Colonic mucosa (tissue), 4 donors: ENCODE measurements at places on chromosomes 4 and X.

DNA sequence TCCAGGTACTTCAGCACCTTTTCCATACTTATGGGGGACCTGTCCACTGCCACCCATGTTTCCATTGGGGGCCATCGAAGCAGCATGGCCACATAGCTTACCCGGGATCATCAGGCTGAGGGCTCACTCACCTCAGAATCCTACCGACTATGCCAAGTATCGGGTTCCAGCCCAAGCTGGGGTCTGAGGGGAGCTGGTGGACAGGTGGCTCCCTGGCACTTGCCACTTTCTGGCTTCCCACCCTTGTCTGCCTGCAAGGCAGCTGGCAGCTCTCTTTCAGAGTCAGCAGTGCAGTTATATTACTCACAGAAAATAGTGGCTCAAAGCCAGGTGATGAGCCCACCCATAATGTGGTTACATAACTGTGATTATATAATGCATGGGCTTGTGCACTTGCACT lies 1153.8 kb downstream of the STIM2 start:
- no peak for DNase-seq

- DNase-seq = no peak
Measured at GRCh38 chrX:118261151-118261550, 84.8 kb upstream of the WDR44 start.

GRCh38 chrX:48700951-48701653 lies 4.6 kb downstream of the SUV39H1 start:
- no peak for DNase-seq

- DNase-seq = no peak
Measured at GRCh38 chr4:156779042-156779441, 192.6 kb downstream of the PDGFC start.

- DNase-seq = no peak
Measured at GRCh38 chr4:8727546-8728510, 135.3 kb downstream of the CPZ start.

DNA sequence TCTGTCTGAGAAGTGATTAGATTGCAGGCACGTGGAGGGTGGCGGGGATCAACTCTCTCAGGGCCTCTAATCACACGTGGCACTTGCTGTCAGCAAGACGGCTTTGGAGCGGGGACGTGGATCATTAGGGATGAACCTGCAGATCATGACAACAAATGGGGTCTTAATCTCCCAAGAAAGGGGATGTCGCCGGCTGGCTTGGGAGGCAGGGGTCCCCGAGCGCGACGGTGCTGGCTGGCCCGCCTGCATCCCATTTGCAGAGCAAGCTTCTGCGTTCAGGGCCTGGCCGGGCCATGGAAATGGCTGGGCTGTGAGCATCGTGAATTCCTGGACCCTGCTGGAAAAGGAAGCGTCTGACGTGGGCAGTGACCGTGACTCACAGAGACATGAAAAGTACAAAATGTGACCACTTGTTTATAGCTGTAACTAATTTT lies 85.1 kb upstream of the SHOX start:
- no peak for DNase-seq

DNA sequence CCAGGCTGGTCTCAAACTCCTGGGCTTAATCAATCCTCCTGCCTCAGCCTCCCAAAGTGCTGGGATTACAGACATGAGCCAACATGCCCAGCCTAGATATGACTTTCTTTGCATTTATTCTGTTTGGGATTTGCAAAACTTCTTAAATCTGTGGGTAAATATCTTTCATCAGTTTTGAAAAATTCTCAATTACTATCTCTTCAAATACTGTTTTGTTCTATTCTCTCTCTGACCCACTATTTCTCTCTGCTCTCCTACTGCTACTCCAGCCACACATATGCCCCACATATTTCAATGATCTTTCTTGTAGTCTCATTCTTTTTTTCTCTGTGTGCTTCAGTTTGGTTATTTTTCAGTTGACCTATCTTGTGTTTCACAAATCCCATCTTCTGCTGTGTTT lies 205.1 kb downstream of the CHIC2 start:
- DNase-seq = no peak

- no peak for DNase-seq
Measured at GRCh38 chr4:2286904-2287593, 25.1 kb upstream of the MXD4 start.

DNA sequence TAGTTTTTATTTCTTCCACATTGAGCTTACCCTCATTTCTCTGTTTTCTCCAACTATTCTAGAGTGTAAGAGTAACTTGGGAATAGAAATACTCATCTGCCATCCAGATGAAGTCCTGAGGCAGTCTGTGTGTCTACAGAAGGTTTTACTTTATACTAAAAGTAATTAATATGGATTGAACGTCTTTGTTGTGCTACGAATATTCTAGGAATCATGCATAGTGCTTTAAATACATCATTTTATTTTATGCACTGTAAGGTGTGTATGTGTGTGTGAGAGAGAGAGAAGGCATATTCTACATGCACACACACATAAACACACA lies 305.7 kb downstream of the INPP4B start:
- no peak for DNase-seq

DNA sequence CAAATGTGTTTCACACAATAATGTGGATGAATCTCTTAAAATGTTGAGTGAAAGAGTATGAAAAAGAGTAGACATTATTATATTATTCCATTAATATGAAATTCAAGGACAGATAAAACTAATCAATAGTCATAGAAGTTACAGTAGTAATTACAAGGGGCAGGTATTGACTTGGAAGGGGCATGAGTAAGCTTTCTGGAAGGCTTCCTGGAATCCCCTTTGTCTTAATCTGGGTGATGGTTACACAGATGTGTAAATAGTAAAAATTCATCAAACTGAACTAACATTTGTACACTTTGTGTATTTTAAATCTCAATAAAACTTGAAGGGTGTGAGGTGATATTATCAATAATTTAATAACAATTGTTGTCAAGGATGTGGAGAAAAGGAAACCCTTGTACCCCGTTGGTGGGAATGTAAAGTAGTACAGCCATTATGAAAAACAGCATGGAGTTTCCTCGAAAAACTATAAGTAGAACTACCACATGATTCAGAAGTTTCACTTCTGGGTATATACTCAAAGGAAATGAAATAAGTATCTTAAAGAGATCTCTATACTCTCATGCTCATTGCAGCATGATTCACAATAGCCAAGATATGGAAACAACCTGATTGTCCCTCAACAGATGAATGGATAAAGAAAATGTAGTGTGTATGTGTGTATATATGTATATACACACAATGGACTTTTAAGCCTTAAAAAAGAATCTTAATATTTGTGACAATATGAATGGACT lies 96.9 kb upstream of the MID1IP1 start:
- DNase-seq = no peak

DNA sequence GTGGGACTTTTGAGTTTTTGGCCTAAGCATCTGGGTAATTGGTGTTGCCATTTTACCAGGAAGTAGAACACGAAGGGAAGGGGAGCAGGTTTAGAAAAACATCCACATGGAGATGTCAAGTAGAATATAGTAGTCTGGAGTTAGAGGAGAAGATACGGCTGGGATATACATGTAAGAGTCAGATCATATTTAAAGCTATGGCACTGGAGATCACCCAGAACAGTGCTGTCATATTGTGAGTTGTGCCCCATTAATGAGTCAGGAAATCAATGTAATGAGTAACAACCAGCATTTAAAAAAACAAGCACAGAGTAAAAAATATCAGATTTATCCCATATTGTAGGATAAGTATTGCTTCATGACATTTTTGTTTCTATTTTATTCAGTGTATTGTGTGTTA lies 4.2 kb downstream of the GSTCD start:
- DNase-seq = no peak

- no peak for DNase-seq
Measured at GRCh38 chr4:42642845-42643615, 13.9 kb downstream of the ATP8A1 start.

DNA sequence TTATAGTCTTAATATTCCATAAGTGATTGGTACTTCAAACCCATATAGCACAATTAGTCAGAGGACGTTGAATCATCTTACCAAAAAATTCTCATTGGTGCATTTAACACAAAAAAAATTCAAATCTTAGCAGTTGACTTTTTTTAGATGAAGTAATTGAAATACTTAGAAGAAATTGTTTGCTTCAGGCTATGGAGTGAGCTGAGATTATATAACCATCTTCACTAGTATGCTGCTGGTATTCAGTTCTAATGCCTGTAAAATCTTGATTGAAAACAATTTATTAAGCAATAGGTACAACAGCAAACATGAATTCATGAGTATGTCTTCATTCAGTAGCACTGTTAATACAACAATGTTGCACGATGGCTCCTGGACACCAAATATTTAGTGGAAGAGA lies 250.0 kb downstream of the GPM6A start:
- DNase-seq = no peak

GRCh38 chrX:68498508-68499379 lies at the start of gene YIPF6:
YIPF6 (plus strand) TSS chrX:68499051; CDS start chrX:68499067, 16 bp downstream.
- DNase-seq = peak; percentile 83

DNA sequence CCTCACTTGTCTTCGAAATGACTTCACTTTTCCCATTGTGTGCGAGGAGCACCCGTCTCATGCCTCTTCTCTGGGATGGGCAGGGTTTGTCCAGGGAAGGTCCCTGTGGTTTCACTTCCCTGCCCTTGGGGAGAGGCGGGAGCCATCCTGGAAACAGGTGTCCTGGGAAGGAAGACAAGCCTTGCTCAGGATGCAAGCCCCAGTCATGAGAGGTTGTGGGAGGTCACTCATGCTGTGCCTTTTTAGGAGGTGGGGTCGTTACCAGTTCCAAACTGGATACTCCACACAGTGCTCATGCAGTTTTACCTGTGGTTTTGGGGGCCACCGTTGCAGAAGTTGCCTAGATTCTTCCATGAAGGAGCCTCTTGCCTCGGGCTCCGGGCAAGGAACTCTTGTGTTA lies 3.8 kb downstream of the RGS12 start:
- peak; percentile 13 for DNase-seq

- DNase-seq = no peak
Measured at GRCh38 chrX:71974916-71975315, 64.3 kb downstream of the NHSL2 start.

DNA sequence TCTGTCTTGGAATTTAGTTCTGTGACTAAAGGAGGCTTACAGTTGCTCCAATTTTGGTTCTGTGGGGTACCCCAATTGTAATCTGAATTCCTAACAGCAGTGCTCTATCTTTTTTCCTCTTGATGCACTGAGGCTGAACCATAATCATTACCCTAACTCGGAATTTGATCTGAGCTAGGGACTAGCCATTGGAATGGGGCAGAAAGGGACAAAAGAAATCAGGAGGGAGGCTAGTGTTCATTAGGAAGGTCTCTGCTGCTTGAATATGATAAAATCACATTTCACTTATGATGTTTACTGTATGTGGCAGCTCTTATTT lies 2.7 kb downstream of the KLF3 start:
- no peak for DNase-seq

- no peak for DNase-seq
Measured at GRCh38 chr4:80008351-80008750, 64.7 kb downstream of the ANTXR2 start.

DNA sequence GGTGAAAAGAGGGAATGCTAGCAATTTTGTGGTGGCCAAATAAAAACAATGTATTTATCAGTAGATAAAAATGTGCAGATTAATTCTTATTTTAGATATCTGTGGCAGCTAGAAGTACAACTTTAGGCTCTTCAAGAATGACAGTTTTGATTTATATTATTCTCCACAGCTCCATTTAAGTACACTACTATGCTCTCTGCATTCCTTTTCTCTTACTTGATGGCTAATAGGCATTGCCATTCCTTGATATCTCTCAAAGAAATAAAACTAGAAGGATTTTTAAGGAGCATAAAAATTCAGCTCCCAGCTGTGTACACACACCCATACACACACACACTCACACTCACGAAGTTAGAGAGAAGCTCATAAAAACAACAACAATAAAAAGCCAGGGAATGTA lies 59.4 kb upstream of the H2AZ1 start:
- DNase-seq = no peak

DNA sequence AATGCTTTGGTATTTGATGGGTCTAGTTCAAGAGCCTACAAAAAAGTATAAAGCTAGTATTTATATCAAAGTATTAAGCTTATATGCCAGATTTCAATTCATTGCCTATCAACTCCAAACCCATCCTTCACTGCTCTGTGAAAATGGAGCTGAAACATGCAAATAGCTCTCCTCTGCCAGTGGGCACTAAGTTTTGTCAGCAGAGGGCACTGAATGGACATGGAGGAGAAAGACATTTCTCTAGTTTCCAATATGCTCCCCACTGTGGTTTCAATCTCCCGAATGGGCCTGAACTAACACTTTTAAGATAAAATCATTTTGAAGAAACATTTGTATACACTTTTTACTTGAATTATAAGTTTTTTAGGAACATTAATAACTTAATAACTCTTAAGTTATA lies 12.4 kb downstream of the PPID start:
- DNase-seq = no peak

- DNase-seq = no peak
Measured at GRCh38 chrX:13084611-13085010, 40.2 kb upstream of the FAM9C start.

DNA sequence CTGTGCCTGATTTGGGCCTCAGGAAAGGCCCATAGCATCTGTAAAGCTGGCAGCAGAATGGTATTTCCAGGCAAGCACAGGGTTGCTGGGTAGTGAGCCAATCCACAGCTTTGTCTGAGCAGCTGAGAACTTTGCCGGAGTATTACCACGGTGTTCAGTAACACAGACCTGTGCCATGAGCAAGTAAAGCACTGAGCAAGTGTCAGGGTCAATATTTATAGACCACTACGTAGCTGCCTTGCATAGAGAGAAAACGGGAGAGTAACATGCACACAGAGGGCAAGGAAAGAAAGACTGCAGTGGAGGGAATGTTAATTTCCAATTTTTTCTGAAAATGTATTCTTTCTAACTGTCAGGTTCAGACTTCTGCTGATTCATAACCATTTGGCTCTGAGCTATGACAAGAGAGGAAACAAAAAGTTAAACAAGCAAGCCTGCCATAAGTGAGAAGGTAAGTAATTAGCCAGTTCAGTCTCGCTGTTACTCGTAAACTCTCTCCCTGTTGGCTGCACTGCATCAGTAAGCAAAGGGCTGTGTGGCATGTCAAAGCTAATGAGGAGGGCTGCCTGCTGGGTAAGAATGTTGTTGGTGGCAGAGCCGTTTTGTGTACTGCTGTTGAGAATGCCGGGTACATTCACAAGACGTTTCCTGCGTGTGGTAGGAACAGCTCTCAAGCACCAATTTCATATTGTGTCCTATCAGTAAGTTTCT lies 238.1 kb downstream of the BMPR1B start:
- no peak for DNase-seq

DNA sequence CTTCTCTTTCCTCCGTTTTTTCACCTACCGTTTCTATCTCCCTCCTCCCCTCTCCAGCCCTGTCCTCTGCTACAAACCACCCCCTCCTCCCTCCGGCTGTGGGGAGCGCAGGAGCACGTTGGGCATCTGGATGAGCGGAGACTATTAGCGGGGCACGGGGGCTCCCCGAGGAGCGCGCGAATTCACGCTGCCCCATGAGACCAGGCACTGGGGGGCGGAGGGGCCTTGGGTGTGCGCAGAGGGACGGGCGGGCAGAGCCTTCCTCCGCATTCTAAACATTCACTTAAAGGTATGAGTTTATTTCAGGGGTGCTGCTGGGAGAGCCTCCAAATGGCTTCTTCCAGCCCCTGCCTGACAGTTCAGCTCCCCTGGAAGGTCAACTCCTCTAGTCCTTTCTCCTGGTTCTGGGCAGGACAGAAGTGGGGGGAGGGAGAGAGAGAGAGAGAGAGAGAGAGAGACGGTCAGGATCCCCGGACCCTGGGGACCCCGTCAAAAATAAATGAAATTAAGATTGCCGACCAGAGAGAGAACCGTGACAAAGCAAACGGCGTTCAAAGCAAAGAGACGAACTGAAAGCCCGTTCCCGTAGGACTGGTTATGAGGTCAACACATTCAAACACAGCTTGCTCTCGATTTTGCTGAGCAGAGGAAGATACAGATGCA lies 5.0 kb downstream of the SHOX start:
- DNase-seq = no peak
